ENCODE measurements at places on chromosomes 1 and 21.

DNA sequence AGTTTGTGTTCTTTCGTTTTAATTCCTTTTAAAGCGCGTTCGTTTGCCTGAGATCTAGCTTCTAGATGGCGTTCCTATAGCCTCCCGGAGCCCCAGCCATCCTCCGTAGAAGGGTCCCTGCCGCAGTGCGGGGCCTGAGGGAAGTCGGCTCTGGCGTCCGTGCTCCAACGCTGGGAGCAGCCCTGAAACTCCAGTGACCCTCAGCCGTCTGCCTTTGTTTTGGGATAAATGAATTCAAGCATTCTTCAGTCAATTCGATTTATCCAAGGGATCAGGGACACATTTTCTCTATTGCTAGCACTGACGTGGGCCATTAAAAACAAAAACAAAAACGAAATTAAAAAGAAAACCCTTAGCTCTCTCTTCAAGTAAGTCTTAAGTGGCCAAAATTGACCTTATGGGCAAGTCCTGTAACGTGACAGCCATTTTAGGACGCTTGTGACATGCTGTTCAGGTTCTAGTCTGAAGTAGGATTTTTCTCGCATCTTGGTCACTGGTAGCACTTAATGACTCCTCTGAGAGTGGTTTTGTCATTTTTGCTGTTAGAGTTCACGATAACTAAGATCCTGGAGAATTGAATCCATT is 742 bp upstream of the HSPA13 start:
- no peak for DNase-seq

GRCh38 chr21:31656199-31657095 is 3.0 kb upstream of the SOD1 start:
- DNase-seq: no peak

- no peak for DNase-seq
Measured at GRCh38 chr1:204896787-204897469, 26.3 kb downstream of the NFASC start.

GRCh38 chr21:40043423-40043822 is 176.2 kb downstream of the PCP4 start:
- no peak for DNase-seq

GRCh38 chr1:177302357-177303044 is 131.7 kb downstream of the BRINP2 start:
- DNase-seq: no peak

- no peak for DNase-seq
Measured at GRCh38 chr1:223774134-223774814, 61.9 kb downstream of the CAPN2 start.

DNA sequence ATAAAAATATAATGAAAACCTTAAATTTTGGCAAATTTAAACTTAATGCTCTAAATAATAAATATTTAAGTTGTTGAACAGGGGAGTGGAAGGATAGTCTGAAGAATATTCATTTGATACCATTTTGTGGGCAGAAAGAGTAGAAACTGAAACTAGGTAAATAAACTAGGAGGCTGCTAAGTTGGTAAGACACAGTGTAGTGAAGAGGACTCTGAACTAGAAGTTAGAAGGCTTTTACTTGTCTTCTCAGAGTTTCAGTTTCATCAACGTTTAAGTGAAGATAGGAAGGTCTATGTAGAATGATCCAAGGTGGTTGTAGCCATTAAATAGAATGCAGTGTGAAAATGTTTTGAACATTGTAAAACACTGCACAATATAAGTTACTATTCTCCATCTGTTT is 516.9 kb downstream of the AMY1C start:
- DNase-seq: no peak

GRCh38 chr1:3101124-3101939 is 32.3 kb downstream of the PRDM16 start:
- no peak for DNase-seq

GRCh38 chr21:42523211-42523610 is 9.6 kb downstream of the SLC37A1 start:
- DNase-seq: no peak

- no peak for DNase-seq
Measured at GRCh38 chr1:171606402-171606941, 15.6 kb upstream of the MYOCOS start.

DNA sequence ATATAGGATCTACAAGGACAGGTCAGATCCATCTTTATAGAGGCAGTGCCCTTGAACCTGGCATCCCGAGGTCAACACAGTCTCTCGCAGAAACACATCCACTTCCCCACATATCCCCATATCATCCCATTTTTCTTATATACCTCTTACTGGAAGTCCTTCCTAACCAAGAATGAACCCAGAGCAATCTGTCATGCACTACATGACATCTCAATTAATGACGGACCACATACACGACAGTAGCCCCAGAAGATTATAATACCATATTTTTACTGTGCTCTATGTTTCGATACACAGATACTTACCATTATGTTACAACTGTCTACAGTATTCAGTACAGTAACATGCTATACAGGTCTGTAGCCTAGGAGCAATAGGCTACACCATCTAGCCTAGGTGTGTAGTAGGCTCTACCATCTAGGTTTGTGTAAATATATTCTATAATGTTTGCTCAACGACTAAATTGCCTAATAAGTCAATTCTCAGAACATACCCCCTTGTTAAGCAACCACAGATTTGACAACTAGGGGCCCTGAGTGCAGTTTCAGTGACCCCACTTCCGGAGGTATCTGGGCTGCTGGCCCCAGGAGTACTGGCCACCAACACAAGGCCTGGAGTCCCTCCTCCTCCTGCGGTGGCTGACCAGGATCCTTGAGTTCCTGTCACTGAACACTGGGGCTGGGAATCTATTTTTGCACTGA is 28.1 kb downstream of the PTPN14 start:
- DNase-seq: no peak

- DNase-seq: no peak
Measured at GRCh38 chr21:18518054-18518481, 114.5 kb upstream of the TMPRSS15 start.

- DNase-seq: no peak
Measured at GRCh38 chr1:168288311-168289052, 7.8 kb downstream of the TBX19 start.

DNA sequence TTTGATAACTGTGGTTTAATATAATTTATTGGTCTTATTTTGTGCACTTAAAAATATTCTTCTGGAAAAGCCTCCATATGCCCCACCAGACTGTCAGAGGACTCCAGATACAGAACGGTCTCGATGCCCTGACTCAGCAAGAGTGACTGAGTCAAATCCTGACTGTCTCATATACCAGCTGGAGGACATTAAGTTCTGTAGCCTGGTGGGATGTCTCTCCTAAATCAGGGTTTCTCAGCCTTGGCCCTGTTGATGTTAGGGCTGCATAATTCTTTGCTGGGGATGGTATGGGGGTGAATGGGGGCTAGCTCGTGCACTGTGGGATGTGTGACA is 67.7 kb upstream of the TLR5 start:
- no peak for DNase-seq

- no peak for DNase-seq
Measured at GRCh38 chr1:220879509-220880361, 492 bp downstream of the HLX start.

DNA sequence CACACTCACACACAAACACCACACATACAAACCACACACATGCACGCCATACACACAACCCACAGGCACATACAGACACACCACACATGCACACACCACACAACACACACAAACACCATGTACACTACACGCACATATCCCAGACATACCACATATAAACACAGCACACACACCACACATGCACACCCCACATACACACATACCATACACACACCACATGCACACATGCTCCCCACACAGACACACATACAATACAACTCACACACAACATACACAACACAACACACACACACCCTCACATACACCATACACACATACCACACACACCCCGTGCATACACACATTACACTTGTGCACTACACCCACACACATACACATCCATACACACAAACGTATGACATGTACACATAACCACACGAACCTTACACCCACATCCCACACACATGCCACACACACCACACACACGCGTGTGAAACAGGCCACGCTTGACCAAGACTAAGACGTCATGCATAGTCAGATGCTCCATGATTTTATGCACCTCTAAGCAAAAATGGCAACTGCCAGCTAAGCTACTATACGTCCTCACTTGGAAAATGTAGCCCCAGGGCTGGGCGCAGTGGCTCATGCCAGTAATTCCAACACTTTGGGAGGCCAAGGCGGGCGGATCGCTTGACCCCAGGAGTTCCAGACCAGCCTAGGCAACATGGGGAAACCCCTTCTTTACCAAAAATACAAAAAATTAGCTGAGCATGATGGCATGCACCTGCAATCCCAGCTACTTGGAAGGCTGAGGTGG is 77.4 kb upstream of the TMPRSS2 start:
- DNase-seq: no peak

GRCh38 chr1:209767096-209767495 is 11.2 kb downstream of the TRAF3IP3 start:
- DNase-seq: no peak

DNA sequence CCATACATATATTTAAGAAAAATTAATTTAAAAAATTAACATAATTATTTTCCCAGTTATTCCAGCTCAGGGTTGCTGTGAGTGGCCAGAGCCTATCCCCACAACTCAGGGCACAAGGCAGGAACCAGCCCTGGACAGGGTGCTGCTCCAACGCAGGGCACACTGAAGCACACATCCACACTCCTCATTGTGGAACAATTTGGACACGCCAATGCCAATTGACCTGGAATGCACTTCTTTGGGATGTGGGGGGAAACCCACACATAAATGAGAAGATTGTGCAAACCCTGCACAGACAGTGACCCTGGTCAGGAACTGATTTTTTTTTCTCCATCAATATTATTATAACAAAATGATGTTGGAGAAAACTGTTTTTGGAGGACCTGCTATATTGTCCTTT is 23.4 kb downstream of the SAMSN1 start:
- DNase-seq: no peak

DNA sequence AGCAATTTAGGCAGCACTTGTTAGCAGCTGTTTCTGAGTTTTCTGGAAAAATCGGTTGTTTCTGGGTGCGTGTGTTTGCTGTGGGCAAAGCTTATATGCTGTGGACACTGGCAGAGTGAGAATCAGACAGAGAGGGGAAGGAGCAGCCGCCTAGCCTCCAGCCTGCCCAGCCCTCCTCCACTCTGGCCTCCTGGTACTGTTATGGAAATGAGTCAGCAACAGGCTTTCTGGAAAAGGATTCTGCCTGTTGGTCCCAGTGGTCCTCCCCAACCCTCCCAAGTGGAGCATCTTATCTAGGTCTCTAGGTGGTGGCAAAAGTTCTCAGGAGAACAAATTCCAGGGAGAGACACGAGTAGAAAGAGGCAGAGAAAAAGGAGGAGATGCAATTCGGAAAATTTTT is 42.2 kb upstream of the GOLT1A start:
- no peak for DNase-seq
